ENCODE measurements at places on chromosomes 4 and X.

GRCh38 chrX:7158468-7158990, 10.6 kb upstream of the PUDP start:
- DNase-seq: no peak

DNA sequence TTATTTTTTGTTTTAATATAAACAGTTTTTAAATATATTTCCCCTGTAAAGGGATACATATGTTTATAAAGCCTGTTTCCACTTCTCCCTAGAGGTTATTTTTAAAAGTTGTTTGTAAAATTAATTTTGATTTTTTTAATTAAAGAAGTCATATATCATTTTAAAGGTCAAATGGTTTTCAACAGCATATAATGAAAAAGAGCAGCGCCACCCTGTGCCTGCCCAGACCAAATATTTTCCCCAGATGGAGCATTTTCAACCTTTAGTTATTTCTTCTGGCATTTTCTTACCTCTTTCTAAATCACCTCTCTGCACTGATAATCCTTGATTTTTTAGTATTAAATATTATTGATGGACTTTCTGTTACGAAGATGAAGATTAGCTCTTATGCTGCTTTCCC, 21.0 kb downstream of the MSX1 start:
- no peak for DNase-seq

DNA sequence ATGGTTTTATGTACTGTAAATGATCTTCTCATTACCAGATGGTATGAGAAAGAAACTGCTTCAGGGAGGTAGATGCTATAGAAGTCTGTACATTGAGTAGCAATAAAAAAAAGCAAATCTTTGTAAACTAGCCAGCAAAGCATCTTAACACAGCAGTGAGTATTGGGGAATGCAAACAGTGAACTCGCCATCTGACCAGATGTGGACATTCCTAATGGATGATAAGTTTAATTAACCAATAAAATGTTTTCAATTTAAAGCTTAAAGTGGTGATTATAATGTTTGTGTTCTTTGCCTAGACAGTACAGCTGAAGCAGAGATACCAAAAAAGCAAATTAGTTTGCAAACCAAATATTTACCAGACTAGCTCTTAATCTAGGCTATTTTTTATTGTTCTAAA, 1144.2 kb downstream of the FAT4 start:
- DNase-seq: no peak

GRCh38 chrX:150856101-150856500, 42.4 kb downstream of the CD99L2 start:
- no peak for DNase-seq

- no peak for DNase-seq
Measured at GRCh38 chr4:173273941-173274340, 60.2 kb downstream of the HMGB2 start.

DNA sequence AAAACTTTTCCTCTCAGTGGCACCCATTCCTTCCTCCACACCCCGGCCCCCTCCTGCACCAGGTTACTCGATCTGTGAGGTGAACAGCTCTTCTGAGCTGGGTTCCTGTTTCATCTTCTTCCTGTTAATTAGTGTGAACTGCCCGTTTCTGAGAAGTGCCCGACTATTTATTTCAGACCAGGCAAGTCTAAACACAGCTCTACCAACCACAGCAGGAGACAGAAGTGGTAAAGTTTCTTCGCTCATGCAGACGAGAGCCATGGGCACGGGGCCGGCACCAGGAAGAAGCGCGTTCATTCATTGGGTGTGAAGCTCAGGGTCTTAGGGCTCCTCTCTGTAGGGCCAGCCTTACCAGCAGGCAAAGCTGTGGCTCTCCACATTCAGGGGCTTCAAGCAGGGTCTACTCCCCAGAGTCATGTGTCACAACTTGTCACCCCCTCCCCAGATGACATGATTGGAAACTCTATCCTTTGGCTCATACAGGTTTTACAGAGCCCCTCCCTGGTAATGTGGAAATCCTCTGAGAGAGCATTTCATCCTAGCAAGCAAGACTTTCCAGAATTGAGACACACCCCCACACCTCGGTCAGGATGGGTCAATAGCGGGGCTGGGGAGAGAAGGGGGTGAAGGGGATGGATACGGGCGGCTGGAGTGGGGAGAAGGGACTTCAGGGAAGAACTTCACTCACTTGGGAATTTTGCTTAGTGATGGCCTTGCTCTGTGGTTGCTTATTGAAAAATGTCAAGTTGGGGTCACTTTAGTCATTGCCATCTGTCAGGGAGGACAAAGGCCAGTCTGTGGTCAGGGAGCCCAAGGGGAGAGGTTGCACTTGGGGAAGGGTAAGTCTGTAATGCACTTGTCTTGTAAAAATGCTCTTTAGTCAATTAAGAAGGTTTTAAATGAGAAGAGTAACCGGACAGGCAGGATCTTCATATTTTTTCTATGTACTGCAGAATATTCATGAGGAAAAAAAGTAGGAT, 121.6 kb upstream of the TRIM2 start:
- DNase-seq: peak; percentile 11

GRCh38 chr4:104826171-104826570, 320.5 kb upstream of the TET2 start:
- no peak for DNase-seq

DNA sequence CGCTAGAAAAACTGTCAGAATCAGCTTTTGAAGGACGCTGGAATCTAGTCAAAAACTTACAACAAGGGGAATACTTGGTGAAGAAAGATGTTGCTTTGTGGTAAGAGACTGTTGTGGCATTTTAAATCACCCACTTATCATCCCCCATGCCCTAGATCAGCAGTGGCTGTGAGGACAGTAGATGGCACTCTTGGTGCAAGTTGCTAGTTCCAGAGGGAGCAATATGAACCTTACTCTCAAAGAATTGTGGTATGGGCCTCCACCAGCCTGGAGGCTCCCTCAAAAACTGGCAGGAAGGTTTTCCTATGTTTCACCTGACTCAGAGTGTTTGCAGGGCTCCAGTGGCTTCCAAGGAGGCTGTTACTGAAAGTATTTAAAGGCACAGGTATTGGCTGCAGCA, 37.7 kb upstream of the SLC16A2 start:
- peak; percentile 9 for DNase-seq

GRCh38 chr4:89837385-89837992, 528 bp upstream of the SNCA start:
- peak; percentile 12 for DNase-seq

DNA sequence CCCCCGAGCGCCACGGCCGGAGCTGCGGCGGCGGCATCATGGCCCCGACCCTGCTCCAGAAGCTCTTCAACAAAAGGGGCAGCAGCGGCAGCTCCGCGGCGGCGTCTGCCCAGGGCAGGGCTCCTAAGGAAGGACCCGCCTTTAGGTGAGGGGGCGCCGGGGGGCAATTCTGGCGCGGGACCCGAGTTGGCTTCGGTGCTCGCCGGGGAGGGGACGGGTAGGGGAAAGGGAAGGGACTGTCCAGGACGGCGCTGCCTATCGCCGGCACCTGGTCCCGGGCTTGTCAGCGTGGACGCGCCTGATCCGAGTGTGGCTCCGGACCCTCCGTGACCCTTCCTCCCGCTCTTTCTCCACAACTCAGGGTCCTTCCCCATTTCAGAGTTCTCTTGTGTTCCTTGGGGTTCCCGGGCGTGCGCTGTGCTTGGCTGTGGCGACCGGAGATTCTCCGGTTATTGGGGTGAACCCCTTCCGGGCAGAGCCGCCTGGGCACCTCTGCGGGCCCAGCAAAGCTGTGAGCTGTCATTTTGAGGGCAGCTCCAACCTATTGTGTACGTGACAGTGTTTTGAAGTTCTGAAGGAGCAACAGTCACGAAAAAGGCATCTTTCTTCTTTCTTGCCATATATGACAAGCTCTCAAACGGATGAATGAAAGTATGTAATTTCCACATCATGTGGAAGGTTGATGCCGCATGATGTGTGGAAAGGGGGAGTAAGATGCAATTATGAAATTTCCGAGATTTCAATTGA, 522 bp downstream of the FNIP2 start:
- peak; percentile 56 for DNase-seq

GRCh38 chrX:75181721-75182120, 25.6 kb upstream of the ABCB7 start:
- no peak for DNase-seq

DNA sequence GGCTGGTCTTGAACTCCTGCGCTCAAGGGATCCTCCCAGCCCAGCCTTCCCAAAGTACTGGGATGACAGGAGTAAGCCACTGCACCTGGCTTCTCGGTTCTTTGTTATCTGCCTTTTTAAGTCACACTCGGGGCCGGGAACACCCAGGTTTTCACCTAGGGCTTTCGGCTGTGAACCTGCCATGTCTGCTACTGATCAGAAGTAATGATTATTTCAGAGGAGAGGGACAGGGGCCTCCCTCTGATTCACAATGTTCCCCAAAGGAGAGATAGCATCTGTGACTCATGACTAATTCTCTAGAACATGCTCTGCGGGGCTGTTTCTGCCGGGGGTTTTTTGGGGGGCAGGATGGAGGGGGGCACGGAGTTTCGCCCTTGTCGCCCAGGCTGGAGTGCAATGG, 26.9 kb downstream of the CRLF2 start:
- DNase-seq: no peak

GRCh38 chrX:37454537-37455285, 105.5 kb downstream of the PRRG1 start:
- DNase-seq: no peak

- DNase-seq: no peak
Measured at GRCh38 chr4:154126276-154126675, 337.4 kb upstream of the SFRP2 start.

GRCh38 chrX:928606-929005, 283.8 kb downstream of the CRLF2 start:
- no peak for DNase-seq

GRCh38 chrX:131843987-131844386, 179.1 kb upstream of the STK26 start:
- DNase-seq: no peak

DNA sequence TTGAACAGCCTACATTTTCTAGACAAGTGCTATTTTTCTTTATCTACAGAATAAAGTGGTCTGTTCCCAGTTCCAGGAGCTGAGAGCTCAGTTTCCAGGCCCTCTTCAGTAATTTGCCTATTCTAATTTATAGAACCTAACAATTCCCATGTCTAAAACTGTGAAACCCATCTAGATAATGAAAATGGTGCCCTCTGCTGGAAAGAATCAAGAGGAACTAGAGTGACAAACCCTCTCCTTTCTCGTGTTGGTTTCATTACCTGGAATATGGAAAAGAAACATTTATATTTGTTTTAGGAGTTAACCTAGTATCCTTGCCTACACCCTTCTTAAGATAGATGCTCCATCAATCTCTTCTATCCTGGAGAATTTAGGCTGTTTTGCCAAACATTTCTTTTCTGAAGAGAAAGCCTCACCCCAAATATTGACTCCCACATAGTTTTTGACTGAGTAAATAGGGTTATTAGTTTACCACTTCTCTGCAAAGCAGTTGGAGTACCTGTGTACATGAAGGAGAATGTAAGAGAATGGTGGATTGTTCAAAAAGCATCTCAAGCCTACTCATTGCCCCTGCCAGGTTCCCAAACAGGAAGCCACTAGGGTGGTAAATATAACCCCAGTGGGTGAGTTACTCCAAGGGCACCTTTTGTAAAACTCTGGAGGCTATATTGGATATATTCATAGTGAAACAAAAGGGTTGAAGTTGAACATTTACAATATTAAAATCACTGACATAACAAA, 121.6 kb downstream of the RASL11B start:
- no peak for DNase-seq

- no peak for DNase-seq
Measured at GRCh38 chr4:150572704-150573504, 9.0 kb upstream of the MAB21L2 start.

GRCh38 chrX:65757943-65758342, 90.5 kb downstream of the MSN start:
- no peak for DNase-seq

DNA sequence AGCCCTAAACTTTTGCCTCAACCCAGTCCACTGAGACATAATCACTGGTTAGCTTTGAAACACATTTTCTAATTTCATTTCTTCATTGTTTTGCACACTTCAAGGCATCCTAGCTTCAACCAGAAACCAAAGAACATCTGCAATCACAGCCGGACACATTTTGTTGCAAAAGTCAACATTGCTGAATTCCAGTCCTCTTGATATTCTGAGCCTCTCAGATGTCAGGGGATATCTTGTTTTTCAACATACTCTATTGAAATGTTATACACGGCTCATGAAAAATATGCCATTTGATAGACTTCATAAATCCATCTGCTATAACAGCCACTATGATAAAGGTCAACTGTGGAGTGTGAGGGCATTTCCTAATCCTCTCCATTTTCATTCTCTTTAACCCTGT, 241.6 kb upstream of the PUDP start:
- DNase-seq: no peak

- peak; percentile 83 for DNase-seq
Measured at GRCh38 chrX:39859991-39860861, 237.5 kb downstream of the BCOR start.

GRCh38 chr4:17068891-17069290, 170.4 kb upstream of the LDB2 start:
- DNase-seq: no peak

DNA sequence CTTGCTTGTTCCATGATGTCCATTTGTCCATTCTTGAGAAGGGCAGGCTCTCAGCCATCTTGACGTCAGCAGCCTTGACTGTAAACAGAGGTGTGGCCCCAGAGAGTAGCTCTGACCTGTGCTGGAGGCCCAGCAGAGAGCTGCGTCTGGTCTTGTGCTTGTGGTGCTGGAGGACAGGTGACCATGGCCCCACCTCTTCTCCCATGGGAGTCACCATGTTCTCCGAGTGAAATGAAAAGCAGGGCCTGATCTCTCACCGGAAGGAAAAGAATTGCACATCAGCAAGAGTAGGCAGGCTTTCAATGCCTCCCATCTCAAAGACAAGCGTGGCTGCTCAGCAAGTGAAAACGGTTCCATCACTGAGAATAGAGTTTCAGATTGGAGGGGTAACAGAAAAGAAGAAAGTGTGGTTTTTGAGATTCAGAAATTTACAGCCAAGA, 11.5 kb downstream of the PARM1 start:
- no peak for DNase-seq

DNA sequence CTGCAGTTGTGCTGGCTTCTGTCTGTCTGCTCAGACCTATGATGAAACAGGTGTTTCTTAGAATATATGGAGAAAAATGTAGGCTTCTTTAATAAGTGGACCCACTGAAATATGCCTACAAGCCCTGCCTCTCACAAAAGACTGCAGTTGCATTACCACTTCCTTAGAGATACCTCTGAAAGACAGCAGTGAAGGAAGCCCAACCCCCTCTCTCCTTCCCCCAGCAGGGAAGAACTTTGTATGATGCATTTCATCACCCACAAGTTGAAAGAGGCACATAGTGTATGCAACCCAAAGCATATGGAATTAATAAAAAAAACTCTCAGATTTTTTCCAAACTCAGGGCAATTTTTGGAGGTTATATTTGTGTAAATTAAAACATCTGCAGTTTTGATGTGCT, 916.7 kb downstream of the TECRL start:
- DNase-seq: no peak

- DNase-seq: no peak
Measured at GRCh38 chrX:132406106-132406505, 82.7 kb downstream of the MBNL3 start.

GRCh38 chr4:183658362-183659028, 490 bp downstream of the RWDD4 start:
- DNase-seq: peak; percentile 19

DNA sequence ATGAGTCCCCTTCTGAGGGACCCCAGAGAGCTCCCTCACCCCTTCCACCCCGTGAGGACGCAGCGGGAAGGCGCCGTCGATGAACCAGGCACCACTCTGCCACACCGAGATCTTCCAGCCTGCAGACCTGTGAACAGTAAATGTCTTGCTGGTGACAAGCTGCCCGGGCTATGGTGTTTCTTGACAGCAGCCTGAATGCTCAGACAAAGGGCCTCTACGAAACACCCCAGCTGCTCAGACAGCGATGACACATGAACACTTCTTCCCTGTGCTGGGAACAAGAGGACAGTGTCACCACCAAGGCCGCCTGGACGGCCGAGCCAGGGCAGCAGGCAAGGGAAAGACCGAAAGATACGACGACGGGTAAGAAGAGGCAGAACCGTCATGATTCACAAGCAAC, 30.6 kb upstream of the GTPBP6 start:
- no peak for DNase-seq
